ENCODE measurements at places on chromosomes 13 and 19.
A peak's percentile ranks its signal among the peaks of the same experiment; 100 is the strongest.

GRCh38 chr13:29165840-29166239 is 345.7 kb downstream of the MTUS2 start:
- DNase-seq = no peak

GRCh38 chr13:70171151-70171550 is 62.9 kb upstream of the KLHL1 start:
- DNase-seq = no peak

- DNase-seq = no peak
Measured at GRCh38 chr19:52086481-52086880, 9.1 kb downstream of the ZNF841 start.

DNA sequence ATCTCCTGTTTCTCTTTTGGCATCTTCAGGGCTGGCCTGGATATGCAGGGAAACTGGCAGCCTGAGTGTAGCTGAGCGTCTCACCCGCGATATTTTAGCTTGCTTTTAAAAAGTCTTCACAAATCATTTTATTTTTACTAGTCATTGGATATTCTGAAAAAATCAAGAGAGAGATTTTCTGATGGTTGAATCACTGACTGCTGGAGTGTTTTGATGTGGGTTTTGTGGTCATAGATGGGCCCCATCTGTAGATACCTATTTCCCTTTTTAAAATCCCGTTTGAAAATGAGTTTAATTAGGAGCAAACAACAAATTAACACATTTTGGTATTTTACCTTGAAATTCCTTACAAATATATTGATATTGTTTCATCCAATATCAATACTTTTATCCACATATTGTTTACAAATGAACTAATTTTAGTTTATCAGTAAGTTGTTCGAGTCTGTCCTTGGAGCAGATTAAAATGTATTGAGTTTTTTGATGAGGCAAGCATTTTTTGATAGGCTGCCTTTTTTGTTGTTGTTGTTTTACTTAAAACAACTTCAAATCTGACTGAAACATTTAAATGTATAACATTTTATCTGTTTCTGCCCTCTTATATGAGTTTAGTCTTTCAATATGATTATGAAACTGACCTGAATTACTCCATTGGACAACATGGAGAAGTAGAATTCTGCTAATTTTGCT is 21.5 kb upstream of the OXGR1 start:
- peak; percentile 64 for DNase-seq

DNA sequence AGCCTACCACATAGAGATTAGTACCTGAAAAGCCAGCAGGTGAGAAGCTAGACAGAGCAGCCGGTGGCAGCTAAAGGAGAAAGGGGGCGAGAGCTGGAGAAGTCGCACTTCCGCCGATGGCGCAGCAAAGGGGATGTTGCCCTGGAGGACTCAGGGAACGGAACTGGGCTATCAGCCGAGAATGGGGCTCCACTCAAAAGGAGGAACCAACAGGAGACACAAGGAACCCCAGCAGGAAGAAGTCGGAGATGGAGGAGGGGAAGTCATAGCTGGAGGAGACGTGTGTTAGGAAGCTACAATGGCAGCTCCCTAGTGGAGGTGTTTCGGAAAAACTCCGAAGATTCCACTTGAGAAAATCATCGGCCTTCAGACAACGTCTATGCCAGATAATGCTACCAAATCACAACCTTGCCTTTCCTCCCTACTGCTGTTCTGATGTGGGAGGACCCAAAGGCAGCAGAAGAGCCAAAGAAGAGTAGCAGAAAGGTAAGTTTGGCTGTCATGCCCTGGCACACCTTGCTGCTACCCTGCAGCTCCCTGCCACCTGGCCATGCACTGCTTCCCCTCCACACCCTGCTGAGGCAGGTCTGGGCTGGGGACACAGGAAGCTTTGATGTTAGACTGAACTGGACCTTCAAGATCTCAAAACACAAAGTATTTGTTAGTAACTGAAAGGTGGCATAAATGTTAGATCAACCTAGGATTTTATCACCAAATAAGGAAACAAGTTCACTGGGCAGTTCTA is 127.9 kb downstream of the DLEU7 start:
- no peak for DNase-seq

DNA sequence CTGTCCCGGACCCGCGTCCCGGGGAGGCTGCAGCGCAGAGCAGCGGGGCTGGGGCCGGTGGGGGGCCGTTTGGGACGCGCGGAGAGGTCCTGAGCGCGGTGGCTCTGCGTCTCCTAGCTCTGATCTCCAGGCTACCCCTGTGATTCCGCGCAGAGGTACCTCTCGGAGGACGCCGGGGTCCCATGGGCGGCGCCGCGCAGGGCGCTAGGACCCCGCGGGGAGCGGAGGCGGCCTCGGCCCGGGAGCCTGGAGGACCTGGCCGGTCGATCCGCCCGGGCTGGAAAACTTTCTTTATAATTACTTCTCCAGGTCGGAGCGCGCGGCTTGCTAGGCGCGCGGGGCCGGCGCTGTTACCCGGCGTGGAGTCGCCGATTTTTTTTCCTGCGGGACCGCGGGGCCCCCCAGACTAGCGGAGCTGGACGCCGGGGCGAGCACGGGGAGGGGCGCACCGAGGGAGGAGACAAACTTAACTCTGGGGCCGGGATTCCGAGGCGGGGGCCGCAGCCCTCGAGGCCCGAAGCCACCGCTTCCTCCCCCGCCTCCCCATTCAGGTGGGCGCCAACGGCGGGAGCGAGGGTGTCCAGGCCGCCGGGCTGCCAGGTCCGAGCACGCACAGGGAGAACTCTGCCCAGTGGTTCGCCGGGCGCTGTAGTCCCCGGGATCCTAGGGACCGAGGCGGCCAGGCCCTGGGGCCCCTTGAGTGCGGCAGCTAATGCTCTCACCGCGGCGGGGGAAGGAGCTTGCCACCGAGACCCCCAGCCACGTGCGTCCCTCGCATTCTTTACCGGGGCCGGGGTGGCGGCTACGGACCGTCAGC is 848 bp upstream of the CEBPA start:
- DNase-seq = peak; percentile 45

DNA sequence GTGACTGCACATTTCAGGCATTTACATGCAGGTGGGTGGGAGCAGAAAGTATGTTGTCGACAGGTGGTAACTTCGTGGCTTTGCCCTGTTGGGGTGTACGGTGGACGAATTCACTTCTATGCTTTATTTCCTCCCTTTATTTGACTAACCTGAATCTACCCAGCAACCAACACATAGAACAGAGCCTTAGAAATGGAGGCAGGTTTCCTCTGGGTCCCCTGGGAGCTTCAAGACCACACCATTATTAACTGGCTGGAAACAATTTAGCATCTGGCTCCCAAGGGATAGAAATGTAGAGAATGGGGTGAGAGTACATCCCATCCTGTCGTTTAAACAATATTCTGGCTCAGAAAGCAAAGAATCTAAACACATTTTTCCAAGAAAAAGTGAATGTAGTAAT is 244.4 kb downstream of the DLEU7 start:
- DNase-seq = peak; percentile 64

GRCh38 chr19:46909356-46909755 is 48.6 kb downstream of the ARHGAP35 start:
- DNase-seq = no peak

DNA sequence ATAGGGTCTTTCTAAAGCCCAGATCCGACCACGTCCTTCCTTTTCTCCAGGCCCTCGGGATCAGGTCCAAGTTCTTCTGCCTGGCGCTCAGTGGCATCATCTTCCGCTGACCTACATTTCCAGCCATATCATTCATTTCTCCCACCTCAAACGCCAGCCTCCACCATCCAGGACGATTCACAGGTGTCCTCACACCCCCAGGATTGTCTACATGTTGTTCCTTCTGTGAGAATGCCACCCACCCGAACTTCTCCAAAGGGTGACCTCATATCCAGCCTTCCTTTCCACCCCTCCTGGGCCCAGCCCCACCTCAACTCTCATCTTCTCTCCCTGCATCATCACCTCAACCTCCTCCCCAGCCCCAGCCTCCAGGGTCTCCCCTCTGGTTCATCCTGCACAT is 4.7 kb upstream of the KLK5 start:
- no peak for DNase-seq

- no peak for DNase-seq
Measured at GRCh38 chr19:29796173-29796573, 15.6 kb upstream of the CCNE1 start.

DNA sequence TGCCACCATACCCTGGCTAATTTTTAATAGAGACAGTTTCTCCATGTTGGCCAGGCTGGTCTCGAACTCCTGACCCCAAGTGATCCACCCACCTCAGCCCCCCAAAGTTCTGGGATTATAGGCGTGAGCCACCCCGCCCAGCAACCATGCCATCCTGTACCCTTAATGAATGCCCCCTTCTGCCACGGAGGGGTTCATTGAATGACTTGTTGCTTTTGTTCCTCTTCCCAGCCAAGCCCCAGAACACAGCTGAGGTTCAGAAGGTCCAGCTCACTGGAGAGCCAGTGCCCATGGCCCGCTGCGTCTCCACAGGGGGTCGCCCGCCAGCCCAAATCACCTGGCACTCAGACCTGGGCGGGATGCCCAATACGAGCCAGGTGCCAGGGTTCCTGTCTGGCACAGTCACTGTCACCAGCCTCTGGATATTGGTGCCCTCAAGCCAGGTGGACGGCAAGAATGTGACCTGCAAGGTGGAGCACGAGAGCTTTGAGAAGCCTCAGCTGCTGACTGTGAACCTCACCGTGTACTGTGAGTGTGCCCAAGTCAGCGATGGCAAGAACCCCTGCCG is 6.0 kb downstream of the PVR start:
- no peak for DNase-seq

DNA sequence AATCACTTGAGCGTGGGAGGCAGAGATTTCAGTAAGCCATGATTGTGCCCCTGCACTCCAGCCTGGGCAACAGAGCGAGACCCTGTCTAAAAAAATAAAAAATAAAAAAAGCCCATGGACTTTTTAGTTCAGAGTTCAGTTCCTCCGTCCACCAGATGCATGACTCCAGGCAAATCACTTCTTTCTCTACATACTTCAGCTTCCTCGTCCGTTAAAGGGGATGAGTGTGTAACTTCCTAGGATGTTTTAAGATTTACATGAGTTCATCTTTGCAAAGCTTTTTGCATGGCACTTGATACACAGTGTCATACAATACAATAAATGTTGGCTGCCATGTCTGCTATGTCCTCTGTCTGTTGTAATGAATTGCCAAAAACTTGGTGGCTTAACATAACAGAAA is 10.0 kb upstream of the FFAR2 start:
- no peak for DNase-seq

GRCh38 chr13:90896002-90896401 is 451.5 kb upstream of the MIR17HG start:
- DNase-seq = no peak

DNA sequence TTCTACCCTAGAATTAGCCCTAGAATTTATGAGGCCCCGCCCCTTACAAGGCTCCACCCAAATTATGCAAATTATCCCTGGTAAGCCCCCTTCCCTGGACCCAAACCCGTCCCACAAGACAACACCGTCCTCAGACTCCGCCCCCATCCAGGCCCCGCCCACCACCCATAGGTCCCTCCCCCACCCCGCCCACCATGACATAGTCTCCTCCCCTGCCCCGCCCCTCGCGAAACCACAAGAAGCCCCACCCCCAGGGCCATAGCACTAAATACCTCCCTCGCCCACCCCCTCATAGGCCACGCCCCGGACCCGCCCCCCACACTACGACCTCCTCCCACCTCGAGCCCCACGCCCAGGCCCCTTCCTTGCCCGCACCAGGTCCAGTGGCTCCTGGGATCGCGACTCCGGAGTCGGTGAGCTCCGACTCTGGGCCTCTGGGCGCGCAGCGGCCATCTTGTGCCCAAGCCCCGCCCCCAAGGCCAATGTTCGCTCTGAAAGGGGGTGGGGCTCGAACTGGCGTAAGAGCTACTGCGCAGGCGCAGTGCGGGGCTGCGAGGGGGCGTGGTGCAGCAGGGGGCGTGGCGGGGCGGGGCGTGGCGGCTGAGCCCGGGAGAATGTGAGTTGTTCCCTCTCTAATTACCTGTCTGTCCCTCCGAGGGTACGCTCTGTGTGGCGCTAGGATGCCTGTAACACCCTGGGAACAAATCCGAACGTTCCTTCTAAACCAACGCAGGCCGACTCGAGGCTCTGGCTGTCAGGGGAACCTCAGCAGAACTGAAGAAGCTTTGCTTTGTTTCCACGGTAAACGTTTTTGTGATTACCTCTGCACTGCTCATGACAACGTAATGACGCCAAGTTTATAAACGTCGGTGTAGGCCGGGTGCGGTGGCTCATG is at the start of gene ZNF784:
Gene ZNF784, minus strand, starts transcription at position 458 of the 895 bp plus-strand sequence. Its CDS starts 5 bp downstream, at position 453.
- DNase-seq = peak; percentile 97

- DNase-seq = no peak
Measured at GRCh38 chr19:3693025-3693925, 7.0 kb downstream of the PIP5K1C start.

DNA sequence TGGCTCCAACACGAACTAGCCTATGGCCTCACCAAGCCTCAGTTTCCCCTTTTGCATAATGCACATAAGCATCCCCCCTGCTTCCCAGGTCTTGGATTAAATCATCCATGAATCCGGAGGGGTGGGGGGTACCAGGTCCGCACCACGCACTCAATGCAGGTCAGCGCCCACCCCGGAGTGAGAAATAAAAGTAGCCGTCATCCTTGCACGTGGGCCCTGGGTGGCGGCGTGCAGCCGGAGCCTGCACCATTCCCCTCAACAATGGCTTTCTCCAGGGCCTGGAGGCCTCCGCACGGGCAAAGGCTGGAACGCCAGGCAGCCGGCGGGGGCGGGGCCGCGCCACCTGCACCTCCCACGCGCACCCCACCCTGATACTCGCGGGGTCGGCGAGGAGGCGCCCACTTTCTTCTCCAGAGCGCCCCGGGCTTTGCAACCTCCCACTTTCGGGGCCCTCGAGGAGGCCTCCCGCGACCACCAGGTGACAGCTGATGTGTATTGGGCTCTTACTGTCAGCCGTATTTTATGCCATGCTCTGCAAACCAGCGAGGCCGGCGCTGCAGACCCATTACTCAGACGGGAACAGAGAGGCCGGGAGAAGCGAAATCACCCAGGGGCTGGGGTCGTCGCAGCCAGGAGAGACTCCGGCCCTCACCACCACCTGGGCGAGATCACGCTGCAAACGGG is 767 bp upstream of the GADD45B start:
- DNase-seq = peak; percentile 76

DNA sequence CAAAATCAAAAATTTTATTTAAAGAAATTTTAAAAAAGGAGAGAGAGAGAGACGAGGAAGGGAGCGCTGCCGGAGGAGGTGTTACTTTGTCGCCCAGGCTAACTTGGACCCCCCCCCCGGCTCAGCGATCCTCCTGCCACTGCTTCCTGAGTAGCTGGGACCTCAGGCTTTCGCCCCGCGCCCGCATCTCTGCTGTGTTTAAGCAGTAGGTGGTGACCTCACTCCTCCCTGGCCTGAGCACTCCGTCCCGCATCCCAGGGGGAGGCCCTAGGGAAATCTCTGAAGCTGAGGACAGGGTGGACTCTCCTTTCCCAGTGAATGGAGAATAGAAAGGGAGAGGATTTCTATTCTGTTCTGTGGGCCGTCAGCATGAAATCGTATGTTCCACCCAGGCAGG is 485 bp upstream of the ZNF845 start:
- peak; percentile 14 for DNase-seq

GRCh38 chr19:39937787-39938186 is 3.4 kb upstream of the FCGBP start:
- DNase-seq = no peak

Data from OCI-LY7 (cell line).